ENCODE measurements at places on chromosomes 3 and 15.

GRCh38 chr15:62190274-62190673 is 25.2 kb upstream of the C2CD4B start:
- DNase-seq = peak; percentile 6

GRCh38 chr3:157387708-157388435 is 48.8 kb upstream of the PTX3 start:
- DNase-seq = no peak

DNA sequence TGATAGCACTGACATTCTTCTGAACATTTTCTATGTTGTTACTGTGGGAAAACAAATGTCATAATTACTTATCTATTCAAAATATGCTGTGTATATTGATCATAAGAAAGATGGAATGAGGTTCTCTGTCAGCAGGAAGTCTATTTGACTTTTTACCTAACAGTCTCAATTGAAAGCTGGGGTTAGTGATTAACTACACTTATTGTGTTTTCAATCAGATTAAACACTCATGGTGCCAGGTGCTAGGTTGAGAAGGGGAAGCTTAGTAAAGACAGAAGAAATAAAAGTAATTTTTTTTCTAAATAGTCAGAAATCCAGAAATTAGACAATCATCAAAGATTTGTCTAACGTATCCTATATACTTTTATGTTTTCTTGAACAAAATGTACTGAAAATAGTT is 281.0 kb upstream of the NR2E3 start:
- DNase-seq = no peak

GRCh38 chr3:46859001-46859710 is 4.1 kb downstream of the MYL3 start:
- no peak for DNase-seq

- no peak for DNase-seq
Measured at GRCh38 chr15:41727143-41727542, 47.1 kb upstream of the MAPKBP1 start.

DNA sequence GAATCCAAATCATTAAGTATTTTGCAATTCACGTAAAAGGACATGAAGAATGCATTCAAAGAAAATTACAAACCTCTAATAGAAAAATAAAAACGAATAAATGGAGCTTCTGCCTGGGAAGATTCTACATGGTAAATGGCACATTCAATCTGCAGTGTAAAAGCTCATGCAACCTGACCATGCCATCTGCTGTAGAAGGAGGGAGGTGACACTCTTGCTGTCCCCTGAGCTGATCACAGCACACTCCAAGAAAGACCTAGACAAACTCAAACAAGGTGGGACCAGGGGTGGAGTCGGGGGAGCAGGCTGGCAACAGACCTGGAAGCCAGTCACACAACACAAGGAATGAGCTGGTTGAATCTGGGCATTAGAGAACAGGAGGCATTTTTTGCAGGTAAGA is 101.8 kb downstream of the BDH1 start:
- peak; percentile 69 for DNase-seq

DNA sequence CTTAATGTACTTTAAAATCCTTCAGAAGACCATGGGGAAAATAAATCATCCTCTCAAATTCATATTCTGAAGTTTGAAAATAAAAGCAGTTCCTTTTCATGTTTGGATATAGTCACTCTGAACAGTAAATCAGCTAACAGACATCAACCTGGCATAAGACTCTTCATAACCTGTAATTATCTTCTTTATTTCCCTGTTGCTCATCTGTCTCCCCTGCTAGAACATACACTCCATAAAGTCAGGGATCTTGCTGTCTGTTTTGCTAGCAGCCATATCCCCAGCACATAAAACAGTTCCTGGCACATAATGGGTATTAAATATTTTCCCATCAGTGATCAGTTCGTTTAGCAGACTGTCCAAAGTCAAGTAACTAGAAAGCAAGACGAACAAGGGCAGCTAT is 11.2 kb downstream of the VGLL4 start:
- no peak for DNase-seq

- DNase-seq = no peak
Measured at GRCh38 chr3:69072928-69073327, 7.2 kb downstream of the UBA3 start.

DNA sequence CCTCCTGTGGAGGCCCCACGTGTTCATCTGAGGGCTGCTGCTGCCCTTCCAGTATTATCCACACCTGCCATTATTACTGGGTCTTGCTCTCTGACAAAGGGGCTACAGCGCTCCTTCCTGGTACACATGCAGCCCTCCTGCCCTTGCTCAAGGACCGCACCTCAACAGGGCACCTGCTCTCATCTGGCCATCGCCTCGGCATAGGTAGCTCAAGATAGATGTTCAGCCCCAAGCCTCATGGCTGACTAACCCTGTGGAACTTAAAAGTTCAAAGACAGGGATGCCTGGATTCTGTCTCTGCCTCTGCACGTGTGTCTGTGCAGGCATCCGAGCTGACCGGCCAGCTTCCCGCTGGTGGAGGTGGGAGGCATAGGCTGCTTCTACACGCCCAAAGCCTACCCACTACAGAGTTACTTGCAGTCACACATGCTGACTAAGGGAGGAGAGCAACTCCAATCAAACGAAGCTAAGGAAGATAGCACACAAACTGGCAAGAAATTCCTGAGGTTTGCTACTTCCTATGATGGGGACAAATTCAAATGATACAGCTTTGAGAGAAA is 152.5 kb upstream of the ATP10A start:
- no peak for DNase-seq

- DNase-seq = no peak
Measured at GRCh38 chr15:82871358-82871757, 61.9 kb downstream of the WHAMM start.

GRCh38 chr3:64961301-64961700 is 273.5 kb upstream of the ADAMTS9 start:
- DNase-seq = no peak

DNA sequence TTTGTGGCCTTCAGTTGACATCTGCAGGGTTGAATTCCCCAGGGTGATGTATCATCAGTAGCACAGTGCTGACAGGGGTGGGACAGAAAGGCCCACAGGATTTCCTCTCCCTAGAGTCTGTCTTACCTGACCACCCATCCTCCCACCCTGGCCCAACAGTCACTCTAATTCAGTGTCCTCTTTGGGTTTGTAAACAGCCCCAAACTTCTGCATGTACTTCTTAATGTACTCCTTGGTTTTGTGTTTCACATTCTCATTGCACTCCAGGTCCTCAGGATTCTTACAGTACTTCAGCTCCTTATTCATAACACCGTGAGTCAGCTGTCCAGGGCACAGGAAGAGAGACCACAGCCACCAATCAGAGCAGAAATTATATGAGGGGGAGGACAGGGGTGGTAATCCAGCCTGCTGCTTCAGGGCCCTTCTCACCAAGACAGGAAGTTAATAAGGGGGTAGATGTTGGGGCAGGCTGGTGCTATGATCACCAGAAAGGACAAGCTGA is 37.5 kb downstream of the NBEAL2 start:
- no peak for DNase-seq

- DNase-seq = no peak
Measured at GRCh38 chr3:105866656-105867653, 1.9 kb downstream of the CBLB start.

DNA sequence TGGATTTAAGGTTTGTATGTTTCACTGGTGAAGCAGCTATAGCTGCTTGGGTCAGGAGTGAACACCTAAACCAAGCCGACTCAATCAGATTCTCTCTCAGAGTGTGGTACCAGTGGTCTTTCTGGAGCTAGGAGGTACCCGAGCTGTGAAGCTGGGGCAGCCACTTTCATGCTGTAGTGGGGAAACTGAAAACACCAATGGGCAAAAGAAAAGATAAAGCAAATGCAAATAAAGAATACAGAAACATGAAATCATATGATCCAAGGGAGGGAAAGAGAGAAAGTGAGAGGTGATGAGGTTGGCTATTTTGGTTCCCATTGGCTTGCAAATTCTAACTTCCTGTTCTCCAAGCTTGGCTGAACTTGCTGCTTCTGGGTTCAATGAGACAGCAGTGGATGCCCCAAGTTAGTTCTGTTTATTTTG is 212.3 kb upstream of the CFAP20DC start:
- DNase-seq = no peak

GRCh38 chr15:35136321-35137189 is 51.5 kb upstream of the NANOGP8 start:
- DNase-seq = no peak

- peak; percentile 26 for DNase-seq
Measured at GRCh38 chr3:148600902-148601765, 96.6 kb upstream of the AGTR1 start.

DNA sequence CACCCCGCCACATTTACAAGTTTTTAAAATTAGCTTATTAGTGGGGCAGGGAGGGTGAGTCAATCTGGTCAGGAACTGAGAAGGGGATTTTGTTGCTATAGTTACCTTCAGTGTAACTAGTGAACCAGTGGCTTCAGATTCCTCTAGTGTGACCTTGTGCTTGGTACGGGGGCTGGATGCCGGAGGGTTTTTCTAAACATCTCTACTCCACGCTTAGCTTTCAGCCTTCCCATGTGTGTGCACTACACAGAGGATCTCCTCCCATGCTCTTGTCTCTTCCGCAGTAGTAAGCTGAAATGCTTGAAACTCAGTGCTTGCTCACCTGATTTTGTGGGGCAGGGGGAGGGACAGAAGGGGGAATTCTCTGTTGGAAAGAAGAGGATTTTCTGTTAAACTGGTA is 67.9 kb upstream of the AKAP13 start:
- DNase-seq = peak; percentile 57

DNA sequence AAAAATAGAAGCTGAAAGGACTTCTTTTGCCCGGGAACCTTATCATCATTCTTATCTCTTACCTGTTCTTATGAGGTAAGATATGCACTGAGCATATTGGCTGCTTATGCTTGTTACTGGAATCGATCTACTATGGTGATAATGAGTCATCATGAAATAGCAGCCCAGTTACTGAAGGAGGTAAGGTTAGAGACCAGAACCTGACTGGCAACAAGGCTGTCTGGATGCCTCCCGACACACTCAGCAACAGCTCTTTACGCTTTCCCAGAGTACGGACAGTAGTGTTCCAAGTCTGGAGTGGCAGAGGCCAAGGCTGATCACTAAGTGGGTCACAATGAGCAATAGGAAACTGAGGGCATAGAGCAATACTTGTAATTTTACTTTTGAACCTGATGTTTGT is 314.1 kb downstream of the NLGN1 start:
- DNase-seq = peak; percentile 20

GRCh38 chr3:184874709-184875644 is 63.0 kb downstream of the VPS8 start:
- peak; percentile 50 for DNase-seq

GRCh38 chr3:129715854-129716253 is 109.4 kb upstream of the PLXND1 start:
- no peak for DNase-seq

GRCh38 chr3:77667901-77668300 is 628.0 kb downstream of the ROBO2 start:
- DNase-seq = no peak

- DNase-seq = peak; percentile 60
Measured at GRCh38 chr3:66610562-66610909, 109.7 kb upstream of the LRIG1 start.

Data from mesendoderm (in vitro differentiated cells).